Smooth muscle cell of the brain vasculature (primary cell): ENCODE measurements at places on chromosomes 2 and 18.

DNA sequence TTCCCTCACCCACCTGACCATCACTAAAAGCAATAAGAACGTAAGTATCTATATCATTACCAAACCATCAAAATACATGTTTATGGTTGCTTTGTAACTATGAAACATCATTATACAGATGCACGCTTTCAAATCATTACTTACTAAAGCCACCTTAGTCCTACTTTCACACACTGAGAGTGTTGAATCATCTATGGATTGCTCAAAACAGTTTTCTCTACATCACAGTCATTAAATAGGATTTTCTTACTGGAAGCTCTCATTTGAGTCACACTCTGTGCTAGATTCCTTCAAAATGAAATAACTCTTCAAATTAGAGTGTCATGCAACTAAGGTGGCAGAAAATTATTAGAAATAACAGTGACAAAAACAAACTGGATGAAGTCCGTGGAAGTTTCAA is 878.4 kb downstream of the CPS1 start:
- no peak for DNase-seq

DNA sequence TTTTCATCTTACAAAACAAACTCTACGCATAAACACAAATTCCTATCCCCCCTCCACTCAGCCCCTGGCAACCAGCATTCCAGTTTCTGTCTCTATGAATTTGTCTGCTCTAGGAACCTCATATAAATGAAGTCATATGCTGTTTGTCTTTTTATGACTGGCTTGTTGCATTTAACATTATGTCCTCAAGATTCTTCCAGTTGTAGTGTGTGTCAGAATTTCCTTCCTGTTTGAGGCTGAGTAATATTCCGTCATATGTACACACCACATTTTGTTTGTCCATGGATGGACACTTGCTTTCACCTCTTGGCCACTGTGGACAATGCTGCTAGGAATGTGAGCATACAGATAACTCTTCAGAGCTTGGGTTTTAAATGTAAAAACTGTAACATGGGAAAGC is 272.1 kb downstream of the GBX2 start:
- DNase-seq, result no peak

- no peak for DNase-seq
Measured at GRCh38 chr2:120419073-120419472, 73.1 kb downstream of the INHBB start.

GRCh38 chr2:216607277-216607560 is 26.0 kb upstream of the IGFBP2 start:
- DNase-seq, result no peak

GRCh38 chr18:34330308-34330707 is 105.6 kb upstream of the NOL4 start:
- DNase-seq, result no peak
